ENCODE measurements at places on chromosomes 7 and 10.
A peak's percentile ranks its signal among the peaks of the same experiment; 100 is the strongest.

DNA sequence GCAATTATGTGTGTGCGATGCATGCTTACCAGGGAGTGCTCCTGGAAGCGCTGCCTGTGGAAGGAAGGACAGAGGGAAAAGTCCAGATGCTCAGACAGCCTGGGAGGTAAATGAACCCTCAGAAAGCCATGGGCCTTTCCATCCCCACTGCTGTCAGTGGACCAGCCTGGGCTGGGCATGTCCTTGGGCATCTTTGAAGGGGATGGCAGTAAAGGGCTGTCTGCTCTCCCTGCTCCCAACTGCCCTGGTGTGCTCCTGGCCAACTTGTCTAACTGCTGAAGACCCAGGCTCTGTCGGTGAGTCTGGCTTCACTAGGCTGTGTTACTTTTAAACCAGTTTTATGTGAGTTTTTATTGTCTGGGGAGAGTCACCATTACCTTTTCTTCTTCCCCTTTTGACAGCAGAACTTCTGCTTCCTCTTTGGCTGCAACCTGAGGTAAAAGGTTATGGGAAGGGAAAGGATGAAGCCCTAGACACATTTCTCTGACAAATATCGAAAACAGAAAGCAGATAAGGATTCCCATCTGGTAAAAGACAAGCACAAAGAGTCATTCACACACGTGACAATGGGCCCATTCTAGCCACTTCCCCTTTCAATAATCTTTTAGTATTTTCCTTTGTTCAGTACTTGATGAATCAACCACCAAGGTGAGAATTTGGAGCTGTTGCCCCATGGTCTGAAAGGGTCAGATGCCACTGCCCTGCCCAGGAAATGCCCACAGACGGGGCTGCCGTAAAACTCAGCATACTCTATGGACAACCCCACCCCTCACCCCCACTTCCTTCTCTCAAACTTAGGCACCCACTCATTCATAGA, 27.6 kb upstream of the PIK3AP1 start:
- peak; percentile 74 for DNase-seq

DNA sequence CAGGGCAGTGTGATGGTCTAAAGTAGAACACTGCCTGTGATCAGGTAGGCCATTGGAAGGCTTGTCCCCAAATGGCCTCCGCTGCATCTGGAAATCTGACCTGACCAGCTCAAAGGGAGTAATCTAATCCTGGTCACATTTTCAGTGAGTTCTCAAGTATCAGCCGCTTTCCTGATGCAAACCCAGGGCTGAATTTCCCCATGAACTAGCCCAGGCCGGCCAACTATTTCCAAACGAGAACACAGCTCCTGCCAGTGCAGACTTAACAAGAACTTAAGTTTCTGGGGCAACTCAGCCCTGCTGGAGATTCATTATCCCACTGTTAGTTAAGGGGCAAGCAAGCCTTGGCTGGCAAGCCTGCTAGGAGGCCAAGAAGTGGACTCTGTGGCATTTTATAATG, 59.6 kb upstream of the FAM180A start:
- no peak for DNase-seq

GRCh38 chr10:13865758-13866491, 279.2 kb downstream of the PRPF18 start:
- DNase-seq = no peak

DNA sequence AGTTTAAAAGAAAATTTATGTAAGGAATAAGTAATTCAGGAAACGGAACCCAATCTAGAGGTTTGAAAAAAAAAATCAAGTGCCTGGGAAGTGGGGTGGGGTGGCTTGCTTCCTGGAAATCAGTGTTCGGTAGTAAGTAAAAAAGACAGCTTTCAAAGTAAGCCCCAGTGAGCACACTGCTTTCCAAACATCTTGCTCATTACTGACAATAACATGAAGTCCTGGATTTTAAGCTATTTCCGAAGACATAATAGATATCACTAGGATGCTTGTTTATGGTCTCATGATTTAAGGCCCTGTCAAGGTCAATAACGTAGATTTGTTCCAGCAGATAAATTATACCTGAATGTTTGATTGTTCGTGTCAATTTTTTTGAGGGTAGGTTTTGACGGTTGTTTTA, 1.3 kb downstream of the STAMBPL1 start:
- no peak for DNase-seq

- DNase-seq = no peak
Observed at GRCh38 chr10:4527281-4527970, 298.6 kb upstream of the AKR1E2 start.

GRCh38 chr10:8058274-8059111, 4.0 kb downstream of the GATA3 start:
- DNase-seq = no peak

DNA sequence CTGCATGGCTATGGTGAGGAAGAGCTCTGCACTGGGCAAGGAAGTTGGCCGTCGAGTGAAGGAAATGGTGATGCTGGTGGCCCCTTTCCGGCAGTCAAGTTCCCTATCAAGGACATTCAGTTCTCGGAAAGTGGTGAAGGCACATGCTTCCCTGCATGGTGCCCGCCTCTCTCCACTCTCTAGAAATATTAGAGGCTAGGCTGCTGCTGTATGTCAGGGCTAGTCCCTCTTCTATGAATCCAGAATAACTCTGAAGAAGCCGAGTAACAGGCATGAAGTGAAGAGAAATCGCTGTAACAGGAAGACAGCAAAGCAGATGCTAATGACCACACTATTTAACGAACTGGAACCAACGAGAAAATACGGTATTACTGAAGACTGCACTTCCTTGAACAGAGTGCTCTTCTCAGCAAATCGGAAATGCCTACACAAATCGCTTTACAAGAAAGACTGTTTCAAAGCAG, 5.4 kb downstream of the IDI1 start:
- no peak for DNase-seq

- DNase-seq = no peak
Observed at GRCh38 chr10:43674553-43675210, 26.0 kb upstream of the ZNF32 start.

- no peak for DNase-seq
Observed at GRCh38 chr10:49081547-49082275, 33.6 kb downstream of the VSTM4 start.

GRCh38 chr7:80357530-80357929, 154.3 kb downstream of the GNAT3 start:
- no peak for DNase-seq

DNA sequence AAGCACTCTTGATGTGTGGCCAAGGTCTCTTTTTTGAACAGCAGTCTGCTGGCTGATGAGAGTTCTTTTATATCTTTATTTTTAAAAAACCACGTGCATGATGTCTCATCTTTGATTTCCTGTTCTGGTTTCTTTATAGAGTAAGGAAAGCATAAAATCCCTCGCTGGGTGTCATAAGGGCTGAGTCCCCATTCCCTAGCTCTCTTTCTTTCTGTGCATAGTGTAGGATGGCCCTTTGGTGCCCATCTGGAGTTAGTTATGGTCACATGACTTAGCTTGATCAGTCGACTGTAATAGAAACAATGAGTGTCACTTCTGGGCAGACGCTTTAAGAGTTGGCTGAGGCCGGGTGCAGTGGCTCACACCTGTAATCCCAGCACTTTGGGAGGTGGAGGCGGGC, 38.5 kb downstream of the GHRHR start:
- no peak for DNase-seq

DNA sequence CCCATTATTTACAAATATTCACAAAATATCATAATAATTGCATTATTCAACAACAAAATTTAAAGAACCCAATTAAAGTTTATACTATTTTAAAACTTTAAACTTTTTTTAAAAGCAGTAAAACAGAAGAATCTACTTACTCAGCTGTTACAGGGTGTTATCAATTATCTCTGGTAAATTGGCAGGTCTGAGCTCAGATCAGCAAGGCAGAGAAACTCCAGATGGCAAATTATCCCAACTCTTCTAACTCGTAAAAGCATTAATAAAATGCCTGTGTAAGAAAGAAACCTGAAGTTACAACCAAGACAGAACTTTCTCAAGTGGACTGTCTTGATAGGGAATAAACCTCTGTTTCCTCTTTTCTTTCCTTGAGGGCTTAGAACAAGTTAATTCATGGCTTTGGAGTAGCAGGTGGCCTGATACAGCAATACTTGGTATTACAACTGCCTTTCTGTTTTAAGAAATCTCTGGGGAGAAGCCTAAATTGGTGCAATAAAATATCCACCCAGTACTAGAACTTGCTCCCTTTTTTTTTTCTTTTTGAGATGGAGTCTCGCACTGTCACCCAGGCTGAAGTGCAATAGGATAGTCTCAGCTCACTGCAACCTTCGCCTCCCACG, 275.3 kb upstream of the MKLN1 start:
- DNase-seq = no peak

GRCh38 chr7:158237672-158238335, 349.8 kb downstream of the PTPRN2 start:
- DNase-seq = no peak

GRCh38 chr7:34756691-34757090, 98.7 kb downstream of the NPSR1 start:
- DNase-seq = no peak

- DNase-seq = no peak
Observed at GRCh38 chr10:129114588-129114987, 352.5 kb upstream of the MGMT start.

GRCh38 chr7:87218796-87219544, 562 bp downstream of the TMEM243 start:
- no peak for DNase-seq

DNA sequence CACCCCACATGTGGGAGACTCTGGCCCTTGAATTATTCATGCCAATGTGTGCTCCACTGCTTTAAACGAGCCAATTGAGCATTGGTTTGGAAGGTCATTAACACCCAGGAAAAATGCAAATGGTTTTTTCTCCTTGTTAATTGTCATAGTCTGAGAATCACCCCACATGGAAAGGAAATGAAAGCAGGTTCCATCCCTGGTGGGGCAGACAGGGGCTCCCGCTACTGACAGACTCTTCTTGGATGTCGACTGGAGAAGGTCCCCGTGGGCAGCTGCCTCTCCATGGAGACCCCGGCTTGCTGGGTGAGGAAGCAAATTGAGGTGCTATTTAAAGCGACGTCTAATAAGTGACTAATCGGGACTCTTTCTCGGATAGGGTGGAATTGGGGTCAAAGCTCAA, 32.0 kb upstream of the EN2 start:
- no peak for DNase-seq

DNA sequence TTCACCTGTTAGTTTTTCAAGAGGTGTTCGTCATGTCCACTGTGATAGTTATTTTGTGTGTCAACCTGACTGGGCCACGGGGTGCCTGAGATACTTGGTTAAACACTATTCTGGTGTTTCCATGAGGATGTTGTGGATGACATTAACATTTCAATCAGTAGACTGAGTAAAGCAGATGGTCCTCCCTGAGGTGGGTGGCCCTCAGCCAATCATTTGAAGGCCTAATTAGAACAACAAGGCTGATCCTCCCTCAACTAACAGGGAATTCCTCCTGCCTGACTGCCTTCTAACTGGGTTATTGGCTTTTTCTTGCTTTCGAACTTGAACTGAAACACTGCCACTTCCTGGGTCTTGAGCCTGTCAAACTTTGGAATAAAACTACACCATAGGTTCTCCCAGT, 75.8 kb downstream of the ENO4 start:
- DNase-seq = no peak

DNA sequence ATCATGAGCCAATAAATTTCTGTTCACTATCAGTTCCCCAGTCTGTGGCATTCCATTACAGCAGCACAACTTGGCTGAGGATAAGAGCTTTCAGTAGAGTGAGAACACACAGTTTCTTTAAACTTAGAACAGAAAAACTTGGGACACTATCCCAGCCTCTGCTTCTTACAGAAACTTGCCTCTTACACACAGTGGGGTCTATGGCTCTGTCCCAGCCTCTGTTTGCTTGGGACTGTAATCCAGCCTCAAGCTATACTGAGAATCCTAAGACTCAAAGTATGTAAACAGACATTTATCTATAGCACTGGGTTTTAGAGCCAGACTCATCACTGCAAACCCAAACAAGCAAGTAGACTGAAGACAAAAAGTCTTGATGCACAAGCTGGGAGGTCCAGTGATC, 355.8 kb upstream of the VSTM2A start:
- DNase-seq = no peak
